T-cell (primary cell): ENCODE measurements at places on chromosomes 16 and 17. TPM values are rescaled to one million over a fixed set of nuclear protein-coding genes. Genes with fewer than 3 reads are reported as not detected.

CPNE7 gene
- total RNA-seq: 1.9 TPM

C17orf113 gene
- total RNA-seq: 0.89 TPM

GJD3 gene
- total RNA-seq: not detected

TMEM235 gene
- not detected for total RNA-seq

TBC1D3H gene
- total RNA-seq: not detected

KCNG4 gene
- total RNA-seq: not detected

ZNF594 gene
- total RNA-seq: 5.5 TPM

CYGB gene
- 0.68 TPM for total RNA-seq
